ENCODE measurements at places on chromosomes 7 and 10.
A peak's percentile ranks its signal among the peaks of the same experiment; 100 is the strongest.

DNA sequence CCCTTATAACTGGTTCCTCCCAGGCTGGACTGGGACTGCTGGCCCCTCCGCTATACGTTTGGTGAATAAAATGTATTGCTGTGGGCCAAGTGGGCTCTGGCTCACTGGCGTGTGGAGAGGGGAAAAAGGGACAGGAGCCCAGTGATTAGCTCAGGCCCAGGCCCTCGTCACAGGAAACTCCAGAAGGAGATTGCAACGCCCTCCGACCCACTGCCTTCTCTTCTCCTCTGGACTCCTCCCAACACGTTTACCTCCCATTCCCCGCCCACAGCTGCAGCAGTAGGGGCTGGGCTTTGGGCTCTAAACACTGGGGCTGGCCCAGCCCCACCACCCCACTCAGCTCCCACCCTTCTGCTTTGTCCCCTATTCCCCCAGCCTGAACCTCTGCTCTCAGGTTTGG lies 173.9 kb downstream of the NEURL1 start:
- DNase-seq = no peak

DNA sequence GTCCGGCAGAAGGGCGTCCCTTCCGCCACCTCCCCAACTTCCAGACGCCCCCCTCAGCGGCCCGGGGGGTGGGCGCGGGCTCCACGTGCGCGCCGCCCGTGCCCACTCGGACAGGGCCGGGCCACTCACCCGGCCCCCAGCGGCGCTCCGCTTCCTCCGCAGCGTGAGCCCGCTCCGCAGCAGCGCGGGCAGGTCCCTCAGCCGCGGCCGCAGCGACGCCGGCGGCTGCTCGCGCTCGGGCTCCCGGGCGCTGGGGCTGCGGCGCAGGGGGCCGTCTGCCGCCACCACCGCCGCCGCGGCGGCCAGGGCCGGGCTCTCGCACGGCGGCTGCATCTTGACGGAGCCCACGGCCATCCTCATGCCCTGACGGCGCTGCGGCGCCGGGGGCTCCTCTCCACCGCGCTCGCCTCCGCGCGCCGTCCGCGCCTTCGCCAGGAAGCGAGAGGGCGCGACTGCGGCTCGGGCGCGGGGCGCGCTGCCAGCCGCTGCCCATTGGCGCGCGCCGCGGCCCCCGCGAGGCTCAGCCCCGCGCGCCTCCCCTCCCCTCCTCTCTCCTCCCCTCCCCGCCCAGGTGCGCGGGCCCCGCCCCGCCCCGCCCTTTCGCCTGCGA lies at the start of gene RAPGEF5:
RAPGEF5 (minus strand) TSS at position 454 of the 610 bp plus-strand sequence; CDS start at position 360, 94 bp downstream.
- DNase-seq = no peak

GRCh38 chr7:131606346-131607290 lies 50.2 kb upstream of the PODXL start:
- no peak for DNase-seq

GRCh38 chr10:101843032-101844021 lies at the start of gene KCNIP2:
KCNIP2 (minus strand) TSS chr10:101843800; CDS start chr10:101843568, 232 bp downstream.
- peak; percentile 30 for DNase-seq

GRCh38 chr7:51300762-51301674 lies 15.6 kb downstream of the COBL start:
- DNase-seq = no peak

- no peak for DNase-seq
Measured at GRCh38 chr10:108989976-108990375, 933.3 kb downstream of the XPNPEP1 start.

GRCh38 chr7:147804032-147804431 lies 786.5 kb upstream of the C7orf33 start:
- DNase-seq = no peak

DNA sequence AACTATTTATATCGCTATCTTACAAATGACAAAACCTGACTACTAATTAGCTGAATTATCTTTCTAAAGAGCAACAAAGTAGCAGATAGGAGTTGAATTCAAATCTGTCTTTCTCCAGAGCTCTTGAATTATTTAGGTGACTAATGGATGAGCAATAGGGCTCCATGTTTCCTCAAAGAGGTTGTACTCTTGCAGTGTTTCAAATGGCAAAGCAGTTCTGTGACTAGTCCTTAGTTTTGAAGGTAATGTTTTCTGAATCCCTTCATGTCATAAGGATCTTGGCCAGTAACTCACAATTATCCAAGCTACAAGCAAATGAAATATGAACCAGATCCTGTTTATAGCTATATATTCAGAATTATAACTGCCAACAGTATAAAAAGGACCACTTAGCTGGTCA lies 999.7 kb downstream of the NRG3 start:
- DNase-seq = no peak

- DNase-seq = no peak
Measured at GRCh38 chr7:4472728-4473127, 209.4 kb upstream of the FOXK1 start.

DNA sequence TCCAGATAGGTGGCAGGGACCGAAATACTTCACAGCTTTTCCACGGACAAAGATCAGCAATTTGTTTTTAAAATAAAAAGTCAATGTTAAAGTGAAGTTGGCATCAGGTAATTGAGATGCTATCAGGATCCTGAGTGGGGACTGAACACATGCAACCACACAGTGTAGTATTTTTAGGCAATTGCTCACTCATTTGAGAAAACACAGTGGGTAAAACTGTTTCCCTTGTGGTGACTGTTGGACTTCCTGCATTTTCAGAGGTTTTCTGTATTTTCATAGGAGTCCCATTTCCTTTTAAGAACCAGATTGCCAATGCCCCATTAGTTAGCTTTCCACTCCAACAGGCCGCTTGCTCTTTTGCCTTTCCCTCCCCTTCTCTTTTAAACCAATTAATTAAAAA lies 159.5 kb upstream of the ZNF32 start:
- no peak for DNase-seq

- no peak for DNase-seq
Measured at GRCh38 chr7:12692479-12693259, 5.2 kb downstream of the ARL4A start.

GRCh38 chr10:34187201-34187600 lies 627.9 kb downstream of the PARD3 start:
- no peak for DNase-seq

DNA sequence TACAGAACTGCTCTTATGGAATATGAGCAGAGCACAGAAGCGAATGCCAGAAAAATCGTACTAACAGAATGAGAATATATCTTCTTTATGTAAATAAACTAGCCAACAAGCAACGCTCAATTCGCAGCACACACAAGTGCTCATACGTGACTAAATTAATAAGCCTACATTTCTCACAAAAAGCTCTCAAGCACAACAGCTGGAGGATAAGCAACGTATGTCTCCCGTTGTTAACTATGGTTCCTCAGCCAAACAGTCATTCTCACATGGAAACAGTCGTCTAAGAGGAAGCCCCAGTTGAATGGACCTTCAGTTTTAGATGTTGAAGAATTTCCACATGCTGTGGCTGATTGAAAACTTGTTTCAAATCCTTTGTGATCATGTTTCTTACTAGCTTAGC lies 110.4 kb downstream of the PKD1L1 start:
- DNase-seq = no peak

DNA sequence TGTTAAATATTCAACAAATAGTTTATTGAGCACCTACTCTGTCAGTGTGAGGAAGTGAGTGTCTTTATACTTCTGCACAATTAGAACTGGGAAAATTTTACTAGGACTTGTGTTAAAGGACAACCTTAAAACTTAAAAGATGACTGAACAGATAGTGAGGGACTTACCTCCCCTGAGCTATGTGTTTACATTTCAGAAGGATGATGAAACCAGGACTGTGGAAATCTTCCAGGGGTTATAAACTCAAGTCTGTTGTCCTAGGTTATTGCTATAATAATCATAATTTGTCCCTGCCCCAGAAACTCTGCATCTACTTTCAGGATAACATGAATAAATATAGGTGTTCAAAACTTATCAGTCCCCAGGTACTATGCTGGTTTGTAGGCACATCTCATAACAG lies 261.0 kb upstream of the MKLN1 start:
- DNase-seq = no peak

- no peak for DNase-seq
Measured at GRCh38 chr10:86289577-86289868, 77.1 kb downstream of the GRID1 start.

DNA sequence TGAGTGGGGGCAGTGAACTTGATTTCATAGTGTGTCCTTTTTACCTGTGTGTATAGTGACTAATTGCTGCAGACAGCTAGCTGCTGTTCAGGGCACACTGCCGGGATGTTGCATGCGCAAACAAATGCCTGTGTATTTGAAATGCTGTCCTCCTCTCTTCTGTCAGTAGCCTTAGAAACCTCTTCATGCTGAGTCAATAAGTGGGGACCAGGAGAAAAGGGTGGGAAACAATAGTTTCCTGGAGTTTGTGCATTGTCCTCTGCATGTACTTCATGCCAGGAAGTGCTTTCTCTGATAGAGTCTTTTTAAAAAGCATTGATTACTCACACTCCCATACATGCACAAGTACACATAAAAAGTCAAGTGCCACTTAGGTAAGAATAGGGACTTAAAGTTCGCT lies 1183.7 kb upstream of the CELF2 start:
- no peak for DNase-seq

DNA sequence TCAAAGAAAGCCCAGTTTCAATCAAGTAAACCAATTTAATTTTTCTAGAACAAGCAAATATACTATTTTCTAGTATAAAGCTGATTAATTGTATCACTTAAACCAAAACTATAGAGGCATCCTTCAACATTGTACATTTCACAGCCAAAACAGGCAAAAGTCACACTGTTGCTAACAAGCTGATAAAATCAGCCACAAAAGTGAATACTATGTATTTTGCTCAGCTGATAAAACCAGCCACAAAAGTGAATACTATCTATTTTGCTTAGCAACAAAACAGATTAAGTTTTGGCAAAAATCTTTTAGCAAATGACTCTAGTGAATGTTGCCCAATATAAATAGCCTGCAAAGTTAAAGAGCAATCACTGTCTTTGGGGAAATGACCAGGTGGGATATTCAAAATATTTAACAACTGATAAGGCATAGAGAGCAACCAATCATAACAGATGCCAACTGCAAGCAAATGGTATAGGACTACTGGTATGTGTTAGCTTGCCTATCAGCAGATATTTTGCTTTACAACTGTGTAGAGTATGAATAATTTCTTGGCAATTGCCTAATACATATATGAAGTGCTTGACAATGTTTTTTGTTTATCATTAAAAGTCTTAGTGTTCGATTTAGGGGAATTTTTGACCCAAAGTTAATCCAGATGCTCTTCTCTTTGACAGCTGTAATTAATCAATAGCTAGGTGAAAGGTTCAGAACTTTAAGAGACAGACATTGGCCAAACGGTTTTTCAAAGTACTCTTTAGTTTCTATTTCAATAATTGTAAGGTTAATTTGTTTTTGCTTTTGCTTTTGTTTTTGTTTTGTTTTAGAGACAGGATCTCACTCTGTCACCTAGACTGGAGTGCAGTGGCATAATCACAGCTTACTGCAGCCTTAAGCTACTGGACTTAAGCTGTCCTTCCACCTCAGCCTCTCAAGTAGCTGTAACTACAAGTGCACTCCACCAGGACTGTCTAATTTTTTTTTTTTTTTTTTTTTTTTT lies 44.4 kb upstream of the SP4 start:
- no peak for DNase-seq

Measured in stimulated activated CD4-positive, alpha-beta T cell treated with anti-CD3 and anti-CD28 coated beads, Interleukin-2, amount 100 ng/mL, for 48 hours (primary cell).